Kidney tubule cell (primary cell): ENCODE measurements at places on chromosomes 3 and 15.
A peak's percentile ranks its signal among the peaks of the same experiment; 100 is the strongest.

DNA sequence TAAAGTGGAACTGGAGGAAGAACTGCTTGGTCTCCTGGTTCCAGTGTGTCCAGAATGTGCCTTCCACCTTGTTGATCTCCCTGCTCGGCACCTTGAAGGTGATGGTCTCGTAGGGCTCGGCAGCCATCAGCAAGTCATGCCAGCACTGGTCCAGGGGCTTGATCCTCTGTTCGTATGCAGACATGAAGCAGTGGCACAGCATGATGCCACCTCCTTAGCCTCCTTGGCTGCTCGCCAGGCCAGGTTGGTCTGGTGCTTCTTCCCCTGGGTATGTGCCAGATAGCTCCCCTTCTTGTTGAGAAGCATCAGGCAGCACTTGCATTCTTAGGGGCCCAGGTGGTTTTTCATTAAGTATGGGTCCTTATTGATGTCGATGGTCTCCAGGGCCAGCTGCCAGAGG lies 17.8 kb upstream of the TXNRD3 start:
- no peak for DNase-seq

GRCh38 chr3:48118928-48119327 lies 69.3 kb downstream of the CDC25A start:
- DNase-seq: no peak

DNA sequence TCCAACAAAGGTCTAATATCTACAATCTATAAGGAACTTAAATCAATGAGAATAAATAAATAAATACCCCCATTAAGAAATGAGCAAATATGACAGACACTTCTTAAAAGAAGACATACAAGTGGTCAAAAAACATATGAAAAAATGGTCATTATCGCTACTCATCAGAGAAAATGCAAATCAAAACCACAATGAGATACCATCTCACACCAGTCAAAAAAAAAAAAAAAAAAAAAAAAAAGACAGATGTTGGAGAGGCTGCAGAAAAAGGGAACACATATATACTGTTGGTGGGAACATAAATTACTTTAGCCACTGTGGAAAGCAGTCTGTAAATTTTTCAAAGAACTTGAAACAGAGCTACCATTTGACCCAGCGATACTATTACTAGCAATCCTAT lies 31.6 kb upstream of the OR5H6 start:
- no peak for DNase-seq

GRCh38 chr3:137204409-137204808 lies 246.6 kb downstream of the IL20RB start:
- no peak for DNase-seq

DNA sequence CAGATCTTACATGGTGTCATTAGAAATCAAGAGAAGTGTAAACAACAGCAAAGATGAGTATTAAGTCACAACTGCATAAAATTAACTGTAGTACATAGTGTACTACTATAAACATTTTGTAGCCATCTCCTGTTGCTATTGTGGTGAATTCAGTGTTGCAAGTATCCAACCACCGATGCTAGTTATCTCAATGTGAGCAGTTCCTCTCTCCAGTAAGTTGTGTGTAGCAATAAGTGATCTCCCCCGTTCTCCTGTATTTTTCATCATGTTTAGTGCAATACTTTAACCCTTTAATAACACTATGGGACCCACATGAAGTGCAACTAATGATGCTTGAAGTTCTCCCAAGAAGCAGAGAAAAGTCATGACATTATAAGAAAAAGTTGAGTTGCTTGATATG lies 264.7 kb upstream of the KCNH8 start:
- no peak for DNase-seq

GRCh38 chr3:35721628-35722027 lies 82.3 kb downstream of the ARPP21 start:
- no peak for DNase-seq

- no peak for DNase-seq
These were observed 123.9 kb downstream of the RAB11A start for GRCh38 chr15:65993236-65993635.

DNA sequence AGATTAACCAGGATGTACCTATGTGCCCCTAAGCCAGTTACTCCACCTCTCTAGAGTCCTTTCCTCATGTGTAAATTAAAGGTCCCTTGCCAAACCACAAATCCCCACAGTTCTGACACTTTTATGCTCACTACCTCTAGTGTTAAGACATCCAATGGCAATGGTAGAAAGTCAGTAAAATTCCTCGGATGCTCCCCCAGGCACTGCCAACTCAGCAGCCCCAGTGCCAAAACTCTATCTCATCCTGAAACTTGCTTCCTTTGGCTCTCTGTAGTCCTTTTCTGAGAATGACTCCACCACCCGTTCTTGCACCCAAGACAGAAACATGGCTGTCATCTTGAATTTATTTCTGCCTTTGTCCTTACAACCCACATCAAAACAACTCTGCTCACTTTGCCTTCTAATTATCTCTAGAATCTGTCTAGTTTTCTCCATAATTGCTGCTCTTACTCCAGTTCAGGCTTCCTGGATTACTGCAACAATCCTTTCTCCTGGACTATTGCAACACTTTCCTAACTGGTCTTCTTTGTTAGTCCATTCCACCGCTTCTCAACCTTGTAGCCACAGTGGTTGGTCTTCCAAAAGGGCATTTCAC lies 41.6 kb downstream of the MB21D2 start:
- peak; percentile 46 for DNase-seq

DNA sequence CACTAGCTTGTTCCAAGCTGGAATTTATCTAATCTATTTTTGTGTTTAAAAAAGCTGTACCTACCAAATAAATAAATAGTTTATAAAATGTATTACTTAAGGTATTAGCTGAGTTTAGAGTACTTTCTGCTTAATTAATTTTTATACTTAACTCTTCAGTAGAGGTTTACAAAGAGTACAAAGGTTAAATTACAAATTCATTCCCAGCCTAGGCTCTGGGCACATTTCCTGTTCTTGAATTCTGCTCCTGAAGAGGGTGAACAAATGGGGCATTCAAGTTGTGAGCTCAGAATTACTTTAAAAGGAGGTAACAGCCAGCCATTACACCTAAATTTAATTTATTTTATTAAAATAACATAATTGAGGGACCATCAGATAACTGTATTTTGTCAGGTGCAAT lies 26.4 kb downstream of the MKRN2 start:
- DNase-seq: no peak

- DNase-seq: no peak
These were observed 3.7 kb upstream of the MYO5A start for GRCh38 chr15:52532427-52532826.

GRCh38 chr3:183634707-183635106 lies 716 bp upstream of the KLHL24 start:
- no peak for DNase-seq

GRCh38 chr3:73255609-73256029 lies 194.2 kb downstream of the EBLN2 start:
- peak; percentile 81 for DNase-seq

DNA sequence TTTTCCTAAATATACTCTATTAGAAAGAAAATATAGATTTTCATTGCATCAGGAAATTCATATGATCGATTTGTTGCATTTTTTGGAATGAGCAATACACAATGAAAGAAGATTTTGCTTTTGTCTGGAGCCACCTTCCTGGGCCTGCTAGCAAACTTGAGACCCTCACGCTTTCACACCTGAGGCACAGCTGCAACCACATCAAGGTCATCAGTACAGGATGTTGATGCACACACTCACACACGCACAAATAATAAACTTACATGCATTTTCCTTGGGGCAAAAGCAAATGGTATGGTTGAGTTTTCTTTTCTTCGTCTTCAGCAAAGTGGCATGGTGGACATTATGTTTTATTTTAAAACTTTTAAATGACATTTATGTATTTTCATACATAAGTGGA lies 64.8 kb upstream of the SATB1 start:
- no peak for DNase-seq

GRCh38 chr3:141844812-141845211 lies 31.6 kb upstream of the ATP1B3 start:
- DNase-seq: no peak

GRCh38 chr15:83983634-83984458 lies 251.7 kb upstream of the GOLGA6L4 start:
- no peak for DNase-seq

GRCh38 chr15:29570948-29571791 lies 251.1 kb downstream of the TJP1 start:
- peak; percentile 59 for DNase-seq

GRCh38 chr3:124174476-124174875 lies 182.6 kb upstream of the ROPN1 start:
- peak; percentile 43 for DNase-seq

GRCh38 chr15:93644595-93644994 lies 555.6 kb upstream of the RGMA start:
- no peak for DNase-seq

DNA sequence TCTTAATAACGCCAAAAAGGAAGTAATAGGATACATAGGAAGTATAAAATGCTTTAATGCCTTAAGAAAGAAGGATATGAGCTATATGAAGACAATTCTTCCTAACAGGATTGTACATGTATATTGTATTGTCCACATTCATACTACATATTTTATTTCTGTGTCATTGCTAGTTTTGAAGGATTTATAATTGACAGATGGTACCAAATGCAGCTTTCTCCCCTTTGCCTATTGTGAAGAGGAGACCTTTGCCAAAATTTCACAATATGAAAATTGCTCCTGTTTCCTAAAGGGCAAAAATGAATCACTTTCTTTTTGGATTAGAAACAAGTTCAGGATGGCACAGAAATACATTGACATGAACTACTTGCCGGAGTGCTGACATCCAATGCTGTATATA lies 34.8 kb upstream of the EOMES start:
- no peak for DNase-seq

DNA sequence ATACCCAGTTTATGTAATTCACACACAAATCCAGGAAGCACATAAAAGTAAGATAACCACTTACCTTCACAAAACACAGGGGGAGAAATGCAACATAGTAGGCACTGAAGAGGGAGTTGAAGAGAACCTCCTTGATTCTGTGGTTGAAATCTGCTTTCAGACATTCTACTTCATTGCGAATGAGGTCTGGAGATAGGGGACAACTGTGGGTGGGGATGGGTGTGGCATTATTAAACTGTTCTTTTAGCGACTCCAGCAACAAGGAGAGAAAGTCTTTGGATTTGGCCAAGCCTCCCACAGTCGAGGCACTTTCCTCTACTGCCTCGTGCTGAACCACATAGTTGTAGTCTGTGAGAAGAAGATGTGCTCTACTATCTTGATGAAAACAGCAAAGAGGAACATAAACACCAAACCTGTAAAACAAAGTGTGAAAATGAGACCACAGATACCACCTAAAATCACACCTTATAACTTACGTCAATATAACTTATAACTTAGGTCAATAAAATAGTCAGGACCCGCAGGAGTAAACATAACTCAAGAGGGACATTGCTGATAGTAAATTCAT lies 25.6 kb downstream of the TMEM39A start:
- DNase-seq: no peak

GRCh38 chr3:127164615-127165014 lies 28.3 kb upstream of the PRR23E start:
- DNase-seq: no peak

DNA sequence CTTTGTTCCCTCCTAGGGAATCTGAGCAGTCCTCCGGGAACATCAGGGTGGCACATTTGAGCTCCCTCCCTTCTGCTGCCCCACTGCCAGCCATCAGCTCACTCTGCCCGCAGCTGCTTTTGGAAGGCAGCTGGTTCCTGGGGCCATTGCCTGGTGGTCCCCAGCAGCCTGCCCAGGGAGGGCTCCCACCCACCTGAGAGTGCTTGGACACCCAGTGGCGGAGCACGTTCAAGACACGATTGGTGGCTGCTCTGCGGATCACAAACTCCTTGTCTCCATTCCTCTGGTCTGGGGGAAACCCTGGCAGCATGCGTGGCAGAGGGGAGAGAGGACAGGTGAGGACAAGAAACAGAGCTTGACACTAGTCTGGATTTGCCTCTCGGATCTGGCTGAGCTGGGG lies 53.7 kb upstream of the CTSH start:
- DNase-seq: no peak

DNA sequence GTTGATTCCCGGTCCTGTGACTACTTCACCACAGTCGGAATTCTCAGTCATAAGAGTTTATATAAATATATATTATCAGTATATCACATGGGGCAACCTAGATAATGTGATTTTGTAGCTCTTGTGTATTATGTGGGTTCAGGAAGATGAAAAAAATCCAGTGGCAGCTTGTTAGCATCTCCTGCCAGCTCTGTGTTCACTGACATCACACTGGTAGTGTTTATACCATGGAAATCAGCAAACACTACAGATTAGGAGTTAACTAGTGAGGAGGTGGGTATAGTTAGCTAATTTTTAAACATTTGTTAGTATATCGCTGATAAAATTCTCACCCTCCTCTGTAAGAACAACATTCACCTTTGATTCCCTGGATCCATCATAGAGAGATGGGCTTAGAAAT lies 44.5 kb upstream of the KCNMB2 start:
- DNase-seq: no peak

- peak; percentile 22 for DNase-seq
These were observed 692 bp downstream of the UBE2E2 start for GRCh38 chr3:23203708-23204330.

- peak; percentile 98 for DNase-seq
These were observed at the start of gene AMOTL2 for GRCh38 chr3:134374105-134374790. Gene AMOTL2, minus strand, starts transcription at chr3:134374447. Its CDS starts 3,014 bp downstream, at chr3:134371433.

GRCh38 chr3:77169823-77170222 lies 129.9 kb downstream of the ROBO2 start:
- no peak for DNase-seq
